ENCODE measurements at places on chromosomes 5 and 9. TPM values are rescaled to one million over a fixed set of nuclear protein-coding genes. Genes with fewer than 3 reads are reported as not detected.

- no peaks in the 10 kb centered on the region for H3K36me3 ChIP-seq
- no peak overlapping the region for H3K27ac ChIP-seq
- no peak for DNase-seq
- H3K4me3 ChIP-seq: no peak overlapping the region
These were observed 318.3 kb downstream of the ENC1 start for GRCh38 chr5:74322191-74322590.

- H3K4me1 ChIP-seq: no peaks in the 10 kb centered on the region
- H3K36me3 ChIP-seq: peaks cover 9% of the 10 kb centered on the region
- H3K4me3 ChIP-seq: no peak overlapping the region
These were observed 74.3 kb downstream of the NIPBL start for GRCh38 chr5:36950586-36951457.

FBLL1 gene
- 0.34 TPM for total RNA-seq

DNA sequence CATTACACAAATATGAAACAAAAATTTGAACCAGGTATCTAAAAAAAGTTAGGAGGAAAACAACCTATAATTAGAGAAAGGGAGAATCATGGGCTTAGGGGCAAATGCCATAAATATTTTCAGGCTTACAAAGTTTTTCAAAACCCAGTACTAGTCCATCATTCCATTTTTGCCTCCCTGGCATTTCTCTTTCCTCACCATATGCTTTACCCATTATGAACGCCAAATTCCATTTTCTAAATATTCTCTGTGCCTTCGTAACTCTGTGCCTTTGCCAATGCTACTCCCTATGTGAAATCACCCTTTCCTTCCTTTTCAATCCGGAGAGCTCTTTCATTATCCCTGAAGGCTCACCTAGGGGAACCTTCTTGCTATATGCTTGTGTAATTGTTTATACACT is 434.1 kb downstream of the ZSWIM6 start:
- no peak overlapping the region for H3K27ac ChIP-seq
- peaks cover 21% of the 10 kb centered on the region for H3K4me1 ChIP-seq
- no peak overlapping the region for H3K4me3 ChIP-seq
- H3K27me3 ChIP-seq: no peaks in the 10 kb centered on the region
- DNase-seq: no peak

DNA sequence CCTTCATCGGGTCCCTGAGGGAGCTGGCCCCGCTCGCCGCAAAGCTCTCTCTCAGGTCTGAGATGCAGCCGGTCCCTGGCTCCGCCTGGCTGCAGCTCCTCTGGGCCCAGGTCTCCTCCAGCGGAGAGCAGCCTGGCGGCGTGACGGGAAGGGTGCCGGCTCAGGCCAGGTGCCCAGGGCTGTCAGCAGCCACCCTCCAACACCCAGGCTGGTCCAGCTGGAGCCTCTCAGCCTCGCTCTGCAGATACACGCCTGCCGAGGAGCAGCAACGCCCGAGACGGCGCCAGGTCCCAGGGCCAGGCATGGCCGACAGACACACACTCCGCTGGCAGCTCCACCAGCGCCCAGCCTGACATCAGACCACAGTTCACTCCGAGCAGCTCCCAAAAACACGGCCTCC is 25.6 kb downstream of the FAM163B start:
- H3K27me3 ChIP-seq: no peaks in the 10 kb centered on the region
- H3K4me1 ChIP-seq: peaks cover 34% of the 10 kb centered on the region
- DNase-seq: no peak
- no peak overlapping the region for H3K4me3 ChIP-seq
- H3K36me3 ChIP-seq: no peaks in the 10 kb centered on the region
- no peak overlapping the region for H3K27ac ChIP-seq

DOCK8 gene
- total RNA-seq: 0.93 TPM

DNA sequence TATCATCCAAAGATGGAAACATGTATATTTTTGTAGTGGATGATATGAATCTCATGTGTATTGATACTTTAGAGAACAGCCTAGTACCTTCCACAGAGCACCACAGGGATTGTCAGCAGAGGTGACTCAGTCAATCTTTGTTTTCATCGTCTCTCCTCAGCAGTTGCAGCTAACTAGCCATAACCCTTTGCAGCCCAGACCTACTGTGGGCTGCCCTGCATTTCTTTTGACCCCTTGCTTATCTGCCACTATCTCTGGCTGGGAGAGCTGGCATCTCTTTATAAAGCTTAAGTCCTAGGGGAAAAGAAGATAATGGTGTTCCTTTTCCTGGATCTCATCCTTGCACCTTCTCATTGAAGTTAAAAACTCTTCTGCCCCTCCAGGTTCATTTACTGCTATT is 28.7 kb downstream of the HMGCR start:
- no peak overlapping the region for H3K4me3 ChIP-seq
- H3K4me1 ChIP-seq: peaks cover 14% of the 10 kb centered on the region
- H3K27me3 ChIP-seq: no peaks in the 10 kb centered on the region
- H3K27ac ChIP-seq: no peak overlapping the region
- no peak for DNase-seq

GRCh38 chr9:15203581-15203980 is 103.4 kb downstream of the TTC39B start:
- no peak overlapping the region for H3K4me3 ChIP-seq
- H3K27ac ChIP-seq: no peak overlapping the region
- H3K4me1 ChIP-seq: no peaks in the 10 kb centered on the region
- no peaks in the 10 kb centered on the region for H3K27me3 ChIP-seq

DNA sequence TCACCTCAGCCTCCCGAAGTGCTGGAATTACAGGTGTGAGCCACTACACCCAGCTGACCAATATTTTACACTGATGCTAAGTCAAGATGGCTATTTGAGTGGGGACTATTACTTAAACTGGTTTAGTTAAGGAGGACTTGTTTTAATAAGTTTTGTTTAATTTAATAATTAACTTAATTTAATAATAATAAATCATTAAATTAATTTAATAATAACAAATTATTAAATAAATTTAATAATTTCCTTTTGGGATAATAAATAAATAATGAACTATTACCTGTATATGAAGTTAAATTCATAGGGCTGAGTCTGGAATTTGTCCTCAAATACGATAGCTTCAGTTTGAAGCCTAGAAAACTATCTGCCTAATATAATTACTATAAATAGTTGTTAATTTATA is 665.1 kb upstream of the COX7C start:
- H3K27ac ChIP-seq: no peak overlapping the region
- no peak for DNase-seq
- no peak overlapping the region for H3K4me3 ChIP-seq
- no peaks in the 10 kb centered on the region for H3K27me3 ChIP-seq

DNA sequence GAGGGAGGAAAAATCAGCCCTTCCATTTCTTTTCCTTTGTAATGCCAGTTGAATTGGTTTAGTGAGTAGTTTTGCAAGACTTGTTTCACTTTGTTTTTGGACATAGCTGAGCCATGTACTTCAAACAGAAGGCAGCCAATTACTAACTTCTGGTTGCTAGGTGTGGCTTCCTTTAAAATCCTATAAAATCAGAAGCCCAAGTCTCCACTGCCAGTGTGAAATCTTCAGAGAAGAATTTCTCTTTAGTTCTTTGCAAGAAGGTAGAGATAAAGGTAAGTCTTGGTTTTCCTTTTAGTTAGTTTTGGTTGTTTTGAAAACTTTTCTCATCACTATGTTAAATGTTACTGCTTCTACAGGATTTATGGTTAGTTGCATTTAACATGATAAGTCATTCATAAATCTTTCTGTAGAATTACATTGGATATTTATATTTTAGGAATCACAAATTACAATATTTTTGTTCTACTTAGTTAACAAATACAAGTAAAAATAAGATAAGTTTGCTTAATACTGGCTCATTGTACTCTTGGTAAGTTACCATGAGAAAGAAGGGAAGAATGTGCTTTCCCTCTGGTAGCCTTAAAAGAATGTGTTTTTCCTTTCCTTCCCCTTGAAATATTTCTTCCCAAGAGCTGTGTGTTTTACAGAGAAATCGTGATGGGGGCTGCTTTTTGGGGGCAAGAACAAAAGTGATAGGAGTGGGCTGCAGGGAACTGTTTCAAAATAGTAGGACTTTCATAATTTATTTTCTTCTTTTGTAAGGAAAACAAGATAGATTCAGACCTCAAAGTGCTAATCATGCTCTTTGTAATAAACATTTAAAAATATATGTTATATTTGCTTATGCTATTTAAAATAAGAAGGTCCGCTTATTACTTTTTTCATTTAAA is at the start of gene ANXA1:
Gene ANXA1 (plus strand): TSS at position 213 of the 890 bp plus-strand sequence. CDS start 6,671 bp downstream, outside the sequence.
- no peaks in the 10 kb centered on the region for H3K27me3 ChIP-seq
- H3K4me1 ChIP-seq: peaks cover 10% of the 10 kb centered on the region
- H3K27ac ChIP-seq: no peak within 1 kb of the TSS
- DNase-seq: no peak
- no peaks in the 10 kb centered on the region for H3K36me3 ChIP-seq
- no peak within 1 kb of the TSS for H3K4me3 ChIP-seq

ANKRD34B gene
- 0.77 TPM for total RNA-seq

- DNase-seq: no peak
- H3K36me3 ChIP-seq: no peaks in the 10 kb centered on the region
- H3K4me1 ChIP-seq: peaks cover 22% of the 10 kb centered on the region
- H3K27me3 ChIP-seq: no peaks in the 10 kb centered on the region
- H3K4me3 ChIP-seq: no peak overlapping the region
These were observed 41.0 kb upstream of the ANGPTL2 start for GRCh38 chr9:127163409-127163808.

SYNPO gene
- 1.3 TPM for total RNA-seq

GRCh38 chr5:91135475-91136248 is 247.5 kb downstream of the ARRDC3 start:
- H3K27me3 ChIP-seq: no peaks in the 10 kb centered on the region
- no peak overlapping the region for H3K27ac ChIP-seq
- H3K4me3 ChIP-seq: no peak overlapping the region
- peaks cover 21% of the 10 kb centered on the region for H3K4me1 ChIP-seq
- no peaks in the 10 kb centered on the region for H3K36me3 ChIP-seq

GRCh38 chr5:16768184-16768583 is 151.4 kb upstream of the RETREG1 start:
- H3K4me3 ChIP-seq: no peak overlapping the region
- DNase-seq: no peak
- H3K27ac ChIP-seq: no peak overlapping the region
- H3K4me1 ChIP-seq: no peaks in the 10 kb centered on the region

Measured in neural progenitor cell (in vitro differentiated cells).